COR-L47 (cell line): ENCODE measurements at places on chromosomes 2 and 18.

GRCh38 chr2:233090879-233091278, 30.7 kb downstream of the INPP5D start:
- no peak for DNase-seq

GRCh38 chr2:238731961-238732360, 115.9 kb upstream of the TWIST2 start:
- no peak for DNase-seq

GRCh38 chr2:241558532-241559322, at the start of gene BOK:
BOK (plus strand) TSS chr2:241558745; CDS start chr2:241559484, 739 bp downstream.
- no peak for DNase-seq

GRCh38 chr18:56562479-56562878, 75.9 kb downstream of the TXNL1 start:
- no peak for DNase-seq

DNA sequence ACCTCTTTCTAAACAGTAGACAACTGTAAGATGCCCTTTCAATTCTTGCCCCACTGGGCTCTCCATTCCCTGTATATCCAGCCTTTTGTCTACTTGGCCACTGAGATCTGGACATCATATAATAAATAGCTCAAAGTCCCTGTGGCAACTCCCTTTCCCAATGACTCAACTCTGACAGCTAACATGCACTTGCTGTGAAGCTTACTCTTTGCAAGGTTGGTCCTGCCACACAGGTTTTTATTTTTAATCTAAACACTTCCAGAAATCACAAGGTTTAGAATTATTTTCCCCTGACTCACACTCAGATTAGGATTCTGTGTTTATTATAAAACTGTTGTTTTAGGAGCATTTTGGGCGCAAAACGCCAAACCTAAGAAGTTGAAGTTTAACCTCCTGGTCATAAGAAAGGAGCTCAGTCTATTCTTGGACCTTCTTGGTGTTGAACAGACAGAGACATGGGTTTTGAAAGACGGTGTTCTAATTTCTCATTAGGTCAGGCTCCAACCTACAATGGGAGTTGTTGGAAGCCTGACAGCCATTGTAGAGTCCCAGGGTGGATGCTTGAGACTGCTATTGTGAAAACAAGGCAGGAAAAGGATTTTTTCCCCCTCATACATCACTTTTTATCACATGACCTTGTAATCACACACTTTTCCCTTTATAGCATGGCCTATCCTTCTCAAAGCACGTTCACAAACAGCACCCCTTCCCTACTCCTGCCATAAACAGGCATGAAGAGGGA, 124.7 kb upstream of the SERPINE2 start:
- no peak for DNase-seq

- DNase-seq, result no peak
Observed at GRCh38 chr18:56351911-56352500, 286.4 kb downstream of the TXNL1 start.

DNA sequence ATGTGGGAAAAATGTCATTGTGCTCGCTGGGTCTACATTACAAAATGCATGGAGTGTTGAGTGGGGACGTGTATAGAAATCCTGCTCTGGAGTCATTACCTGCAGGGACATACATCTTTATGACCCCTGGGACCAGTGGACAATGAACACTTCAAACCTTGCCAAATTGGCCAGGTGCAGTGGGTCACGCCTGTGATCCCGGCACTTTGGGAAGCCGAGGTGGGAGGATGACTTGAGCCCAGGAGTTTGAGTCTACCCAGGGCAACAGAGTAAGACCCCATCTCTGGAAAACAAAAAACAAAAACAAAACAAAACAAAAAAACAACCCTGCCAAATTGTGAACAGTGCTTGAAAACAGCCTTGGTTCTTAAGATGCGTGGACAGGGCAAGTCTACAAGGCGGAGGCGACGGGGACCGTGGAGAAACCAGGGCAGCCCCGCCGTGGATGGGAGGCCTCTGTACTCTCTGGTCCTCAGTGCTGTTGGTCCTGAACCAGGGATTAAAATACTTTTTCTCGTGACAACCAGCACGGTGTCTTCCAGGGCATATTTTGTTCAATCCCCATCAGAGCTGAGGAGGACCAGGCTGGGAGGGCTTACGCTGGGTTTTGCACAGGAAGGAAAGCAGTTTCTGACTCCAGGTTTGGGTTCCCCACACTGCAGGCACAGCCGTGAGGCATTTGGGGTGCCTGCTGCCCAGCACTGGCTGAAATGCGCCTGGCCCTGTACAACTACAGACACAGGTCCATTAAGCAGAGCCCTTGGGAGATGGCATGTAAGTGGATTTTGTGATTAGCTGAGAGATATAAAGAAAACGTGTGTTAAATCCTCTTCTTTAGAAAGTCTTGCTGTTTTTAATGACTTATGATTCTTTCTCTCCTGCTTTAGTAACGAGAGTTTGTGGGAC, 13.7 kb downstream of the COLEC11 start:
- no peak for DNase-seq

DNA sequence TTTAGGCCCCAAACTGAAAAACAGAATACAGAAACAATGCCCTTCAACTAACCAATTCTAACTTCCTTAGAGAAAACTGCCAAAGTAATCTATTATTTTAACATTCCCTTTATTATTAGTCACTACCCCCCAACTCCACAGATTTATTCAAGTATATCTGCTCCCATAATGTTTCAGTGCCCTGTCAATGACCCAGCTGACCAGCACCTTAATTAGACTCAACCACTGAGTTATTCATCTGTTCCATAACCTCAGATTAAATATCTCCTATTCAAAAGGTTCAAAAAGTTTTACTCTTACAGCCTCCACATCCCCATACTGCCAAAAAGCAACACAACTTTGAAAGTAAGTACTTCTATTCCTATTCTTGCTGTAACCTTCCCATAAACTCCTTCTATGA, 202.4 kb downstream of the EXOC6B start:
- DNase-seq, result no peak

DNA sequence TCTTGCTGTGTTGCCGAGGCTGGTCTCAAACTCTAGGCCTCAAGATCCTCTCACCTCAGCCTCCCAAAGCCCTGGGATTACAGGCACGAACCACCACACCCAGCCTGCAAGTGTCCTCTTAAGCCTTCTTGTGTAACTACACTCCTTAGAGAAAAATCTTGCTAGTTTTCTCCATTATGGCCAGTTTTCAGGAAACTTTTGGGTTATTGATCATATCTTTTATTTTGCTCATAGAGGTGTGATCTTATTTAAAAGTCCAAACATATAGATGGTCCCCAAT, 2.4 kb downstream of the SOCS6 start:
- no peak for DNase-seq
